Gastrocnemius medialis (tissue), 4 donors: ENCODE measurements at places on chromosomes 5 and 9.

- DNase-seq: no peak
Observed at GRCh38 chr9:37329576-37329975, 92.9 kb upstream of the GRHPR start.

DNA sequence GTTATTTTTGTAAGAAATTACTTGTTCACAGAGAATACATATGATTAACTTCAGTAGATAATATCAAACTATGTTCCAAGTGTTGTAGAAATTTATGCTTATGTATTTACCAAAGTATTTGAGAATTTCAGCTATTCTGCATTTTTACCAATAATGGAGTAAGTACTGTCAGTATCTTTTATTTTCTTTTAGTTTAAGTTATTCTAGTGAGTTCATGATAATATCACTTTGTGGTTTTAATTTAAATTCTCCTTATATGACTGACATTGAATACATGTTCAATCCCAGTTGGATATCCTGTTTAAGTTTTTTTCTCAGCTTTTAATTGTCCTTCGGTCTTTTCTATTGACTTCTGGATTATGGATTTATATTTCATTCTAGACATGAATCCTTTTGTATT, 1024.6 kb downstream of the EFNA5 start:
- no peak for DNase-seq

GRCh38 chr5:148848393-148849031, 22.1 kb downstream of the ADRB2 start:
- DNase-seq: no peak

DNA sequence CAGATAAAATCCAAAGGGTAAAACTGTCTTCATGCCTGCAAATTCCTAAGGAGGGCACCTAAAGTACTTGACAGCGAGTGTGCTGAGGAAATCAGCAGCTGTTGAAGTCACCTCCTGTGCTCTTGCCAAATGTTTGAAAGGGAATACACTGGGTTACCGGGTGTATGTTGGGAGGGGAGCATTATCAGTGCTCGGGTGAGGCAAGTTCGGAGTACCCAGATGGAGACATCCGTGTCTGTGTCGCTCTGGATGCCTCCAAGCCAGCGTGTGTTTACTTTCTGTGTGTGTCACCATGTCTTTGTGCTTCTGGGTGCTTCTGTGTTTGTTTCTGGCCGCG, 727 bp upstream of the ADRB2 start:
- peak; percentile 74 for DNase-seq

GRCh38 chr5:10562201-10563109, 1.4 kb upstream of the ANKRD33B start:
- no peak for DNase-seq

- DNase-seq: no peak
Observed at GRCh38 chr5:1488882-1489680, 34.7 kb downstream of the LPCAT1 start.

GRCh38 chr5:56291661-56292374, 58.7 kb upstream of the ANKRD55 start:
- DNase-seq: no peak

GRCh38 chr5:74326571-74327338, 313.8 kb downstream of the ENC1 start:
- DNase-seq: peak; percentile 18

- DNase-seq: peak; percentile 40
Observed at GRCh38 chr9:137085920-137086530, 760 bp upstream of the MAN1B1 start.

DNA sequence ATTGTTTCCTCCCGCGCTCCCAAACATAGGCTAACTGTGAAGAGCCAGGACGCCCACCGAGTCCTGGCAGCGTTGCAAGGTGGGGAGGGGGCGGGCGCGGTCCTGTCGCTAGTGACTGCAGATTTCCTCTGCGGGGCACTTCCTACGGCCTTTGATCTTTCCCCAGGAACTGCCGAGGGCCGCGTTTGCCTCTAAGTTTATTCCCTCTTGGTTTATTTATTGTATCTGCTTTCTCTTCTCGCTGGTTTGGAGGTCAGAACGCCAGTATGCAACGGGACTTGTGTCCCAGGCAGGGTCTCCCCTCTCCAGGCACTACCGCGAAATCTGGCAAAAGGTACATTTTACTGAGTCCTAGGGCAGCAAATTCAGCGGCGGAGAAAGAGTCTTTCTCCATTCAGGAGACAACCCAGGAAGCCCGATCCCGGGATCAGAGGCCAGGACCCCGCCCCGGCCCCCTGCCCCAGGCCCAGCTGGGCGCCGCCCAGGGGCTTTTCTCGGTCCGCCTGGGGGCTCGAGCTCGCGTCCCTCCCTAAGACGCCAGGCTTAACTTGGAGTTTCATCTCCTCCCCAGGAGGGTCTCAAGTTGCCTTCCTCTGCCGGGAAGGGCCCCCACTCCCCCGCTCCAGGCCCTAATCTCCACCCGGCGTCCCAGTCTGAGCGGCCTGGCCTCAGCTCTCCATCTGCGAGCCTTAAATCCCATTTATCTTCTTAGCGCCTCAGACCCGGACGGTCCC, 884 bp upstream of the EGFLAM start:
- DNase-seq: no peak

GRCh38 chr5:140633501-140633900, 526 bp upstream of the CD14 start:
- DNase-seq: no peak

DNA sequence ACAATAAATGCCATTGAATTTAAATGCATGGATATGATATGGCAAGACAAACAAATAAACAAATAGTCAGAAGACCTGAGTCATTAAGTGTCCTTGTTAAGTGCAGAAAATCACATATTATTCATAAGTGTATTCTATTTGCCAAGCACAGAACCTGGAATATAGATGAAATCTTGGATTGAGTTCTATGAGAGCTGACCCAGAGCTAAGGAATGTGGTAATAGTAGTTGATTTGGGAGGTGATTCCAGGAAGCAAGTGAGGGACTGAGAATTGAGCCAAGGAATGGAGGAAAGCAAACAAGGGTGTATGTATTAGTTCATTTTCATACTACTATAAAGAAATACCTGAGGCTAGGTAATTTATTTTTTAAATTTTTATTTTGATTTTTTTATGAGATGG, 208.9 kb downstream of the TRIM32 start:
- DNase-seq: no peak

DNA sequence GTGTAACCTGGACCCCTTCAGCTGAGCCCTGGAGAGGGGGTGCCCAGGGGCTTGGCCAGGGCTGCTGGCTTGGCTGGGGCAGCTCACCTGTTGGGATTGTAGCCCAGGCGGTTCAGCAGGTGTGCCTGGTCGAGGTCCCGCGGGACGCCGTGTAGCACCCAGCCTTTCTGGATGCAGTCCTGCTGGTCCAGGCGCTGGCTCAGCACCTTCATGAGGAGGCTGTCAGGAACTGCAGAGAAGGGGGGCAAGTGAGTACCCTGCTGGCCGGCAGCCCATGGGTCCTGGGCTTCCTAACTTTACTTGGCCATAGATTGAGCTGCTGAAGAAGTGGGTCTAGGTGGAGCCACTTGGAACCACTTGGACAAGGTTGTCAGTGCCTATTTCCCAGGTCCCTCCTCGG, 85.5 kb downstream of the AK8 start:
- DNase-seq: no peak

DNA sequence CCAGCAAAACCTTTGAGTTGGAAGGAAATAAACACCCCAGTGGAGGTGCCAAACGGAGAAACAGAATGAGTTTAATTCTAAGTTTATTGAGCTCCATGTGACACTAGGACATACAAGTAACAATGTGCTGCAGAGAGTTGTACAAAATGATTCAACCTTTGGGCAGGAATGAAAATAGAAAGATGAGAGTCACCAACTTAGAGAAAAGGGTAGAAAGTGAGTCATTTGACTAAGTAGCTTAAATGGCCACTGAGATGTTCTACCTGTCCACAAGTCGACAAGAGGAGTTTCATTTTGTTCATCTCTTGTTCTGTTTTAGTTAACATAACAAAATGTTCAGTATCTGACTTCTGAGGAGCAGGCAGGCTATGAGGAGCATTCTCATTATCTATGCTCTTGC, 284.7 kb downstream of the NR2F1-AS1 start:
- DNase-seq: no peak

- no peak for DNase-seq
Observed at GRCh38 chr9:87874304-87874623, 8.4 kb upstream of the SPATA31E1 start.

DNA sequence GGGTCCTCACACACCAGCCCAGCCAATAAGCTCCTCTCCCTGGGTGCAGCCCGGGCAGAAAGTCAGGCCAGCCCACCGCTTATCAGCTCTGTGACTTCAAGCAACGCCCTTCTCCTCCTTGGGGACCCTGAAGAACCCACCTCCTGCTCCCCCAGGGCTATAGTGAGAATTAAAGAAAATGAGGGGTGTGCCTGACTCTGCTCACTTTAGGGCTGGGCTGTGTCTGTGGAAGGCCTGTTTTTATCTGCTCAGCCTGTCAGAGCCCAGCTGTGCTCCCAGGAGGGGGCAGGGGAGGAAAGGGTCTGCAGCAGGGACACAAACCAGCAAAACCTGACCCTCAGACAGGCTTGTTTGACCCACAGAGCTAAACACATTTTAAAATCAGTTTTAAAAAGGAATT, 3.9 kb downstream of the GPRIN1 start:
- no peak for DNase-seq

DNA sequence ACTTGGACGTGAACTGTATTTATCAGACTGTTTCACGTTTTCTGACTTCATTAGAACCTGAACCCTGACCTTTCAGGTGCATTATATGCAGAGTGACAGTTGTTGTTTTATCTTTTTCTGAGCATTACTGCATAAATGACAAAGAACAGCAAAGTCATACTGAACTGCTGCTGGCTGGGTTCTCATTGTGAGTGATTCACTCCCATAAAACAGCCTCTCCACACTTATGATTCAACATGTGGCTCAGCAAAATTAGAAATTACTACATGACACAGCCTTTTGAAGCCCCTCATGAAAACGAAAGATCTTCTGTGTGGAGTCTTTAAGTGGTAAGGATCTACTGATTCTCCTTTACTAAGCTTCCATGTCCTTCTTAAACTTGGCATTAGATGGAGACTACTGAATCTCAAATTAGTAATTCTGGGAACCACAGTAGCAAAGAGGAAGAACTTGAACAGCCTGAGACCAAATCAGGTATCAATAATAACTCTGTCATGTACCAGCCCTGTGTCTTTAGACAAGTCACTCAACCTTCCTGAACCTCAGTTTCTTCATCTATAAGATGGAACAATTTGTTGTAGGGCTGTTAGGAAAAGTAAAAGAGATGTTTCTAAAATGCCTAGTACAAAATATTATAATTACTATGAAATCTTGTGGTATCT, 172.3 kb upstream of the GNA14 start:
- no peak for DNase-seq

- no peak for DNase-seq
Observed at GRCh38 chr5:133478199-133478985, 133.9 kb downstream of the FSTL4 start.
